Activated T-helper 1 cell treated with anti-CD3 and anti-CD28 coated beads, Interleukin-12 subunit alpha, Interleukin-12 subunit beta, Interleukin-2, Interleukin-4 antibody, amounts not matched to agents 30 ng/mL and 10 ng/mL and 1 ng/mL, durations not matched to agents 14 hours and 24 hours and 36 hours (primary cell): ENCODE measurements at places on chromosomes 5 and 9. TPM values are rescaled to one million over a fixed set of nuclear protein-coding genes. Genes with fewer than 3 reads are reported as not detected.

DNA sequence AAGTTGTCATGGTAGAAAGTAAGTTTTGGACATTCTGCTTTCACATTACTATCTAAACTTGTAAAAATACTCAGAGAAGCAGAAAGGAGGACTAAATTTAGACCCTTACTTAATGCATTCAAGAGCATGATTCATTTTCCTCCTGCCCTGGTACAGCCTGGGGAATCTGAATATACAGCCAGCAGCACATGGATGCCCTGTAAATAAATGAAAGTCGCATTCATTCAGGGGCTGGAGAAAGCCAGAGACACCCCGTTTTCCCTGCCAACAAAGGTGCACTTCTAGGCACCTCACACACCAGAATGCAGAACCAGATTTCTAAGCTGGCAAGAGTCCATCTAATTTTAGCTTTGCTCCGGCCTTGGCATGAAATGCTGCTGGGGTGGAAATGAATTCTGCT, 172.7 kb upstream of the KLF9 start:
- DNase-seq: no peak

DNA sequence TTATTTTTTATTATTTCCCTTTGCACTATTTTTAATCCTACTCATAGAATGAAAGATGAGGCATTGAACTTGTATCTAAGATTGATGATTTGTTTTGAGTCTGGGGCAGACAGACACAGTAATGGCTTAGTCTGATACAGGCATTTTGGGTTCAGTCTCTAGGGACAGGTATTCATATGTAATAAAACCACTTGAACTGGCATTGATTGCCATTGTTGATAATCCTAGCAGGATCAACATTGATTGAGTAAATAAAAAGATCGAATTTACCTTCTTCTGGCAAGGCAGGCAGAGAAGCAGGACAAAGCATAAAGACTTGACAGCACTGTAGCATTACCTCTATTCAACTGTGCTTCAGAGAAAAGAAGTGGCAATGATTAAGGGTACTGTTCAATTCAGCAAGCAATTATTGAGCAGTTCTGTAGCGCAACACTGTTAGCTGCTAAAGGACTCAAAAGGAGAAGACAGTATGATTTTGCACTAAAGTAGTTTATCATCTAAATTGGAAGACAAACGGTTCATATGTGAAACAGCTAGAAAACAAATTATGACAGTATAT, 144.4 kb downstream of the COMMD10 start:
- no peak for DNase-seq

- DNase-seq: no peak
Observed at GRCh38 chr5:6059137-6059800, 319.1 kb downstream of the MED10 start.

The SLC22A4 gene
- 1.6 and 2.6 TPM in 2 replicates for total RNA-seq

The TMC1 gene
- not detected in 2 replicates for total RNA-seq
